ENCODE measurements at places on chromosomes 7 and 10.

DNA sequence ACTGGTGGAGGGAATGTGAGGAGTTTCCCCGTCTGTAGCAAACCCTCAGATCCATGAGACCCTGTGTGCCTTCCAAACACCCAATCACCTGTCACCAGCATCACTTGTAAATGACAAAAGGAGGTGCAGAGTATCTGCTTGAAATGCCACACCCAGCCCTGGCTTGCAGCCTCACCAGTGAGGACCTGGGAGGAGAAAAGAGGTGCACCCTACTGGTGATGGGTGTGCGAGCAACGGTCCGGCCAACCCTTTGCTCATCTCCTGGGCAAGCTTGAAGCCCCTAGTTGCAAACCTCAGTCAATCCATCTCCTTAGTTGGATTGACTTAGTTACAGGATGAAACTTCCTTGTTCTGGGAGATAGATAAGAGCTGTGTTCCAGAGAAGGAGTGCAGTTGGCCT lies 62.4 kb upstream of the WAPL start:
- DNase-seq, result no peak

GRCh38 chr10:35423505-35424306 lies 87.4 kb downstream of the CCNY start:
- DNase-seq, result no peak

DNA sequence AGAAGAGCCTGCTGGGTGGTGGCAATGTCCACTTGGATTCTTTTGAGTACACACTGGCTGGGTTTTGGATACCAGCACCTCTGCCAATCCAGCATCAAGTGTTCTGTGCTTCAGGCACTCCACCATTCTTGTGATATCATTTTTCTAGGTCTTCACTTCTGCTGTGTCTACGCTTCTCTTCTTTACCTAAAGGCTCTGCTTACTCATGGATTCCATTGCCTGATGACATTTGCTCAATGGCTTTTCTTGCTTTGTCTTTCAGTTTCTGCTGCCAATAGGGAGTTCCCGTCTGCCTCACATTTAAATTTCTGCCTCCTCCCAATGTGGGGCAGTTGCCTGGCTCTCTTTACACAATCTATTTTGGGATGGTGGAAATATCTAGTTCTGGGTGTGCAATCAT lies 12.7 kb upstream of the PAPSS2 start:
- DNase-seq, result no peak

GRCh38 chr10:101217450-101218281 lies 11.6 kb downstream of the LBX1 start:
- no peak for DNase-seq

- no peak for DNase-seq
These were observed 384.9 kb downstream of the THSD7A start for GRCh38 chr7:11447106-11447505.

DNA sequence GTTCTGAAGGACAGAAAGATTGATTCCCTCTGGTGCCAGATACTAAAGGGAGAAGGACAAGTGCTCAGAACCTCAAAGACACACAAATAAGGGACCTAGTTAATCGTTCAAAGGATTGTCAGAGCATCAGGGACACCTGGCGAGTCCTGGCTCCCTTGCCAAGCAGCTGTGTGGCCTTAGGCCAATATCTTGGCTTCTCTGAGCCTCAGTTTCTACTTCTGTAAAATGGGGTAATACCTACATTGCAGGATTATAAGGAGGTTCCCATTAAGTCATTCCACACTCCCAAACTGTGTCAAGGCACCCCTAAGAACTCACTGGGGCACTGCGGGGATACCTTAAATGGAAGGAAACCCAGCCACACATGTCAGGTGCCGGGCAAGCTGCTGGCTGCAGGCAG lies 29.4 kb downstream of the DRGX start:
- DNase-seq, result no peak

GRCh38 chr7:86706406-86706805 lies 62.7 kb downstream of the GRM3 start:
- DNase-seq, result no peak

DNA sequence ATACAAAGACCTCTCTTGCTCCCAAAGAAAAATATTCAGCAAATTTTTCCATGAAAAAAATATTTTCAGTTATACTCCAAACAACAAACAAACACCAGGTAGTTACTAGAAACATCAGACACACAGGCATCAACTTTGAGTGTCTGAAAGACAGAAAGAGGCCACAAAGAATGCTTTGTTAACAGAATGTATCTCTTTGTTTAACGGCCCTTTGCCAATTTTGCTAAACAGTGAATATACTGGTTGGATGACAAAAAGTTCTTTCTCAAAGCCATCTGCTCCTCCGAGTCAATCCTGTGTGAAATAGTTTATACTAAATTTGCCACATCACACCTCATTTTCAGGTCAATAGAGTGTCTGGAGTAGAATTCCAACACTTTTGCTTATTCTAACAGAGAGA lies 216.7 kb upstream of the PHF14 start:
- no peak for DNase-seq

DNA sequence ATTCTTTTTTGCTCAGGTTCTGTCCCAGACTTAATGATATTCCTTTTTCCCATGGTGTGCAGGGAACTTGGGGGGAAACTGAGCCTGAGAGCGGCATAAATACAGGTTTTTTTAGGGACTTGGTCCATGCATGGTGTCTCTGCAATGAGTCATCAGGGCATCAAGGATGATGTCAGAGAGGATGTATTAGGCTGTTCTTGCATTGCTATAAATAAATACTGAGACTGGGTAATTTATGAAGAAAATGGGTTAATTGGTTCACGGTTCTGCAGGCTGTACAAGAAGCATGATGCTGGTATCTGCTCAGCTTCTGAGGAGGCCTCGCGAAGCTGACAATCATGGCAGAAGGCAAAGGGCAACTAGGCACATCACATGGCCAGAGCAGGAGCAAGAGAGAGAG lies 185.4 kb downstream of the RAB11FIP2 start:
- DNase-seq, result no peak

DNA sequence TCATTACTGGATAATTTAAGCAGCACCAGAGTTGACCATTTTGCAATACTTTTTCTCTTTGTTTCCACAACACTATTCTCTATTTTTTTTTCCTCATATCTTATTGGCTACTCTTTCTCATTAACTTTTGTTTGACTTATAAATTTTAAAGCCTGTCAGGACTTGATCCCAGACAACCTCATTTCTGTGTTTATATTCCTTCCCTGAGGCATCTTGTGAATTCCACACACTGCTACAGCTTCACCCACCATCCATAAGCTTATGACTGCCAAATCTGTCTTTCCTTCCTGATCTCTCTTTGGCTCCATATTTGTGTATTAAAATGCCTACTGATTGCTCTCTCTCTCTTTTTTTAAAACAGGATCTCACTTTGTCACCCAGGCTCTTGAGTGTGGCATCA lies 124.6 kb upstream of the MBL2 start:
- DNase-seq, result no peak

DNA sequence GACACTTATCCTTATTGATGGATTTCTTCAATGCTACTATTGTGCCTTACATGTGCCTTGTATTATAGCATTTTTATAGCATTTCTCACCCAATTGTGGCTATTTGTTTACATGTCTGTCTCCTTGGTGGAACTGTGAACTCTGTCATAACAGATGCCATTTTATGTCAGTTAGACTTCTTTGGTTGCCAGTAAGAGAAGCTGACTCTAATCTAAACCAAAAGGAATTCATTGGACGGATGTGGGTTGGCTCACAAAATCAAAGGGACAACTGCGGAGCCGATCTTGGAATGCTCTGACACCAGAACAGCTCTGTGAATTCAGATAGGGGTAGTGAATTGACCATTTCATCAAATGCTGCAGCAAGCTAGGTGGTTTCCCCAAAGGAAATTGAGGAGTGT lies 15.0 kb downstream of the GARIN1A start:
- no peak for DNase-seq

- no peak for DNase-seq
These were observed 30.5 kb downstream of the IPMK start for GRCh38 chr10:58237014-58237834.

DNA sequence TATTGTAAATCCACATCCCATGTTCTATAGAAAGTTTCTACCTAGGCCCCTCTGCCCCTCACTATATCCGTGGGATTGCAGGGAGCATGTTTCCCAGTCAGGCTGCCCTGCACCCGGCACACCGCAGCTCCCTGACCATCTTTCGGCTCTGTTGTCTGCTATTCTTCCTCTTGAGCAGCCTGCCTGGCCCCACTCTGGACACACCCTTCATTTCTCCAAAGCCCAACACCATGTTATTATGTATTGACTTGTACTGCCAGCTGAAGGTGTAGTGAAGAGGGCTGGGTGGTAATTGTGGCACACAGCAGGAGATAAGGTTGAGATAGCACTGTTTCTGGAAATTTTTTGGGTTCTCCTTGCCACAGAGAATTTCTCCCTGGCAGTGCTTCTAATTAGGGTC lies 9.8 kb downstream of the LRMDA start:
- DNase-seq, result no peak

DNA sequence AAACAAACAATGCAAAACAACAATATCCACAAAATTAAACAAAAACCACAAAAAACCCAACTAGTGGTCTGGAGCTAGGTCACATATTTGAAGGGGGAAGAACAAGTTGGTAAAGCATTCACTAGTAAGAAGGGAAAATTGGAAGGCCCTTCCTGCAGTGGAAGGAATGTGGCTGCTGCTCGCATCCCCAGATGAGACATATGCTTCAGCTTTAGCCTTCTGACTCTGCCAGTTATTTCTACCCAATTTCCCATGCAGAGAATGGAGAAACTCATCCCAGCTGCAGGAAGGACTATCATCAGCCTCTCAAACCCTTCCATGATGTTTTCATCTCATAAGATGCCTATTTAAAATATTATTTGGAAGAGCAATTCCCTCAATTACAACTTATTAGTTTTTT lies 176.6 kb downstream of the BMPER start:
- no peak for DNase-seq

- DNase-seq, result no peak
These were observed at the start of gene HK1 for GRCh38 chr10:69278446-69278963. HK1 (plus strand) TSS chr10:69278496.

GRCh38 chr7:70659263-70659662 lies 472.7 kb upstream of the GALNT17 start:
- DNase-seq, result no peak

DNA sequence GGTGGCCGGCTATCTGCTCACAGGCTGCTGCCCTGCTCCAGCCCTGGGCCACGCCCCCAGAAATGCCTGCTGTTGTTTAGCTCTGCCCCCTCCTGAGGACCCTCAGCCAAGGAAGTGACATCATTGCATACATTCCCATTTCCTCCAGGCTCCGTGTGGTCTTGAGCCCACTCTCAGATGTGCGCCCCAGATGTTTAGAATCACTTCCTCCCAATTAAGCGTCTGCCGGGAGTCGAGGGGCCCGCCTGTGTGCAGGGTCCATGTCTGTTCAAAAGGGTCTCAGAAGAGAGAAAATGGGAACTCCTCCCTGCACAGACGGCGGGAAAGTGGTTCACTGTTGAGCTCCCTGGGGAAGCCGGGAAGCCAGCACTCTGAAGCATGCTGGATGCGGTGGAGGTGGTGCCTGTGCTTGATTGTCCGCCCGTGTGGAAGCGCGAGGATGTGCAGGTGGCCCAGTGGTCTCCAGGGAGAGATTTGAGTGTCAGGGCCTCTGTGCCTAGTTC lies 116.9 kb upstream of the PPIF start:
- no peak for DNase-seq

- no peak for DNase-seq
These were observed 64.7 kb downstream of the PPP1R17 start for GRCh38 chr7:31751726-31752125.

DNA sequence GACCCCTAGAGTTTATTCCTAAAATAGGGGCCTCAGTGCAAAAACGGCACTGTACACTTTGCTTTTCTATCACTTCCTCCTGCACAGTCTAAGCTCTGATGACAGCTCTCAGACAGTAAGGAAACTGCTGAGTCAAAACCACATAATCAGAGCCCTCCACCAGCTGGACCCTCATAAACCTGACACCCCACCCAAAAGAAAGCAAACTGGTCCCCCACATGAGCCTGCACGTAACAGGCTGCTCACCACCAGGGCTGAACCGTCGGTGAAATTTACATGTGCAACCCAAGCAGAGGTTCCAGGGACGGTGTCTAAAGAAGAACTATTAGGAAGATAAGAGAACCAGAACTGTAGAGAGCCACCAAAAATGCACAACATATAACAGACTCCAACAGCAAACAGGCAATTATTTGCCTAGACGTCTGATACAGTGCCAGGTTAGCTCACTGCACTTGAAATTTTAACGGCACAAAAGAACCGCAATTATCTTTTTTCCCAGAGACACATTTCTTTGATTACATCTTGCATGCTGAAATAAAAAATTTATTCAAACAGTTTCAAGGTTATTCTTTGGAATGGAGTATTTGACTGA lies 19.6 kb downstream of the SGMS1 start:
- peak; percentile 13 for DNase-seq

GRCh38 chr10:123119081-123119480 lies 16.7 kb upstream of the HMX3 start:
- DNase-seq, result no peak

DNA sequence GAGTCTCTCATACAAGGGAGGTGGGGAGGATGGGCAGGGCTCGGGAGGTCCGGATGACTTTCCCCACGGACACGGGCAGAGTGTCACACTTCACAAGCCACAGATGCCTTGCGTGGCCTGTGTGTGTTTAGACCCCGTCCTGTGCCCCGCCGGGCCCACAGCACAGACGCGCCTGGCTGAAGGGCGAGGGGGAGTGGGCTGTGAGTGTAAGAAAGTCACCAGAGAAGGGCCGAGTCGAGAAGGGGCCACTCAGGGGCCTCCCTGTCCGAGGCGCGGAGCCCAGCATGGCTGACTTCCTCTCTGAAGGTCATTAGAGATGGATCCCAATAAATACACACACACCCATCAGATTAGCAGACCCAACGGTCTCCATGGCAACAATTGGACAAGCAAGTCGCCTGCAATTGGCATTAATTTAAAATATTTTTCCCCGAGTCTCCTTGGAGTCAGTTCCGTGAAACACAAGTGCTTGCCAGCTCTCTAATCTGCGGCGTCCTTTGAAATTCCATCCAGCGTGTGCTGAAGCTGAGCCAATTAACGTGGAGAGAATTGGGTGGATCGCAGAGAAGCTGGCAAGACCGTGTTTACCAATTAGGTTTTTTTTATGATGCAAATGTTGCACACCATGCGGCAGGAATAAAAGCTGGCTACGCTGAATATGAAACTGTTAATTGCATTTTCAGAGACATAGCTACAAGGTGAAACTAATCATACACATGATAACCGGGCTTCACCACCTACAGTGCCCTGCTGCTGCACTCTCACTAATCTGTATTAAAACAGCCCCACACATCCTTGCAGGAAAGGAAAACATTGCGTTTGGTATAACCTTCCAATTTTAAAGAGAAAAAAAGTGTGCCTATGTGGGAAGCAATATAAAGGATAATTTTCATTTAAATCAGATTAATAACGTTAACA lies 571.2 kb downstream of the PTPRN2 start:
- no peak for DNase-seq

- DNase-seq, result no peak
These were observed 220 bp upstream of the ZKSCAN5 start for GRCh38 chr7:99504281-99504602.

Data from T-cell (primary cell).